ENCODE measurements at places on chromosomes 7 and 10.
A peak's percentile ranks its signal among the peaks of the same experiment; 100 is the strongest.

DNA sequence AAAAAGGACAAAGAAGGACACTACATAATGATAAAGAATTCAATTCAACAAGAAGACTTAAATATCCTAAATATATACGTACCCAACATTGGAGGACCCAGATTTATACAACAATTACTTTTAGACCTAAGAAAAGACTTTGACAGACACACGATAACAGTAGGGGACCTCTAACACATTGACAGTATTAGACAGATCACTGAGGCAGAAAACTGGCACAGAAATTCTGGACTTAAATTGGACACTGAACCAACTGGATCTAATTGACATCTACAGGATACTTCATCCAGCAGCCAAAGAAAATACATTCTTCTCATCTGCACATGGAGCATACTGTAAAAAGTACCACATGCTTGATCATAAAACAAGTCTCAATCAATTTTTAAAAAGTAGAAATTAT, 103.8 kb downstream of the DGKI start:
- DNase-seq, result no peak

- no peak for DNase-seq
Observed at GRCh38 chr10:88245974-88246511, 337.1 kb downstream of the RNLS start.

GRCh38 chr10:117162093-117163060, 24.3 kb upstream of the VAX1 start:
- DNase-seq, result no peak

GRCh38 chr10:79116368-79116767, 47.6 kb downstream of the ZMIZ1 start:
- DNase-seq, result no peak

- DNase-seq, result no peak
Observed at GRCh38 chr10:33715303-33715975, 381.0 kb upstream of the NRP1 start.

DNA sequence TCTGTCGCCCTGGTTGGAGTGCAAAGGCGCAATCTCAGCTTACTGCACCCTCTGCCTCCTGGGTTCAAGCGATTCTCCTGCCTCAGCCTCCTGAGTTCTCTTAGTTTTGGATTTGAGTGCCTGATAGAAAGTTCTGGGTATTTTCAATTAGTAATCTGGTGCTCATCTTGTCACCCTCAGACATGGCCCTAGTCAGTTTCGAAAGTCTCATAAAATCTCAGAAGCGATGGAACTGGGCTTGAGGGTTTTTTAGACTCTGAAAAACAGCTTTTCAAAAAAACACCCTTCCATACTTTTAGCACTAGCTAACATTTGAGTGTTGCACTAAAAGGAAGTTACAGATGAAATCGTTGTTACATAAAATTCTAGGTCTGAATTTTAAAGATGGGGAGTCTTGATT, 9.4 kb upstream of the PIP4K2A start:
- peak; percentile 48 for DNase-seq

- DNase-seq, result no peak
Observed at GRCh38 chr10:63689768-63690167, 168.6 kb downstream of the REEP3 start.
